ENCODE measurements at places on chromosomes 1 and 21. TPM values are rescaled to one million over a fixed set of nuclear protein-coding genes. Genes with fewer than 3 reads are reported as not detected.

DNA sequence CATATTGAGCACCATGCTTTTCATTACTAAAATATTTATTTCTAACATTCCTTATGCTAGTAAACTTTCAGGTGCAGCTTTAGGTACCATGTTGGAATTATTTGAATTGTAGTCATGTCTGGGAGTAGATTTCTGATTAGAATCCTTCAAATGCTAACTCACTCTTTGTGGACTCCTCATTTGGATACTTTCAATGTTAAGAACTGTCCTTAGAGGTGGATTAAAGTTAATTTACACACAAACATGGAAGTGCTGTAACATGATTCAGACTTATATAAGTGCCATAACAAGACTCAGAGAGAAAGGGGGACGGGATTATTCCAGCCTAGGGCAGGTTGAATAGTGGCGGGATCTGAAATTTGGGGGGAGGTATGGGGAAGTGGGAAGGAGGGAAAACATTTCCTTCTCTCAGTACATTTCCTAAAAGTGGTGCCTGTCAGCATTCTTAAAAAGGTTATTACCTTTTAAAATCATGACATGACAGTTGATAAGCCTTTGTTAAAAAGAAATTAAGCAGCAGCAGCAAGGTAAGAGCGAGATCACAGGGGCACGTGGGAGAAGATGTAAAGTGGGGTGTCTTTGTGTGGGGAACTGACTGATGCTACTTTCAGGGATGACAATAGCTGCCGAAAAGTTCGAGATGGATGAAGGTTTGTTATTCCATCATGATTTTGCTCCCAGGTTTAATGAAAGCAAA lies 44.4 kb downstream of the HHAT start:
- H3K27ac ChIP-seq, result no peak overlapping the region
- no peaks in the 10 kb centered on the region for H3K36me3 ChIP-seq
- H3K27me3 ChIP-seq, result no peaks in the 10 kb centered on the region
- no peak for DNase-seq
- H3K4me1 ChIP-seq, result no peaks in the 10 kb centered on the region
- H3K4me3 ChIP-seq, result no peak overlapping the region

GRCh38 chr1:236536540-236536939 lies 12.8 kb downstream of the LGALS8 start:
- H3K27me3 ChIP-seq, result no peaks in the 10 kb centered on the region
- no peaks in the 10 kb centered on the region for H3K4me1 ChIP-seq
- H3K27ac ChIP-seq, result no peak overlapping the region
- H3K36me3 ChIP-seq, result peaks cover 68% of the 10 kb centered on the region

GRCh38 chr1:175870217-175870616 lies 126.8 kb upstream of the TNR start:
- DNase-seq, result no peak
- H3K36me3 ChIP-seq, result no peaks in the 10 kb centered on the region
- no peak overlapping the region for H3K4me3 ChIP-seq

DNA sequence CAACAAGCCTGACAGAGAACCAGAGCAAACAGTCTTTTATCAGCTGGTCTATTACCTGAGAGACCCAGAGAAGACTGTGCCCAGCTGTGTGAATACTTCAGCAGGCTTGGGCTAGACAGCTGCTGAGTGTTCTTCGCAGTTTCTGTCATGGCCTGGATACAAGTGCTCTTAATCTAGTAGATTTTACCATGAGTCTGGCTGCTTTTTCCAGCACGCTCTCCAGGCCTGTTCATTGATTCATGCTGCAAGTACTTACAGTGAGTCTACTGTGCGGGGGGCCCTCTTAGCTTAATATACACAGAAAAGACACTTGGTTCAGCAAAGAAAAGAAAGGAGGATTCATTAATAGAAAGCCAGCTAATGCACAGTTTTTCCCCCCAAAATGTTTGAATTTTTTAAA lies 48.5 kb downstream of the RGS7 start:
- H3K36me3 ChIP-seq, result no peaks in the 10 kb centered on the region
- no peaks in the 10 kb centered on the region for H3K27me3 ChIP-seq
- H3K27ac ChIP-seq, result no peak overlapping the region
- no peak for DNase-seq
- no peaks in the 10 kb centered on the region for H3K4me1 ChIP-seq

DNA sequence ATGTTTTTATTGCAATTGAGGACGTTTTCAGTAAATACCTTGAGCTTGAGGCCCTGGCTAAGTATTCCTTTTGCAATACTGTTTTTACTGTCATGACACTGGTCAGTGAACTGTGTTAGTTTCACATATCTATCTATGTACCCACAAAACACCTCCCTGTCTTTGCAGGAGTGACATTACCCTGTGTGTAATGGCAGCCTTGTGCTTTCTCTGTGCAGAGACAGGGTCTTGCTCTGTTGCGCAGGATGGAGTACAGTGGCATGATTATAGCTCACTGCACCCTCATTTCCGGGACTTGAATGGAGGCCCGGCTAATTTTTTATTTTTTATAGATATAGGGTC lies 8.9 kb downstream of the YBX1 start:
- H3K4me1 ChIP-seq, result peaks cover 5% of the 10 kb centered on the region
- no peak overlapping the region for H3K27ac ChIP-seq
- no peaks in the 10 kb centered on the region for H3K27me3 ChIP-seq
- H3K4me3 ChIP-seq, result no peak overlapping the region

Gene SLFNL1
- 0.19 TPM for total RNA-seq

Data from thymus (tissue), 14 donors.